ENCODE measurements at places on chromosomes 12 and 14.

DNA sequence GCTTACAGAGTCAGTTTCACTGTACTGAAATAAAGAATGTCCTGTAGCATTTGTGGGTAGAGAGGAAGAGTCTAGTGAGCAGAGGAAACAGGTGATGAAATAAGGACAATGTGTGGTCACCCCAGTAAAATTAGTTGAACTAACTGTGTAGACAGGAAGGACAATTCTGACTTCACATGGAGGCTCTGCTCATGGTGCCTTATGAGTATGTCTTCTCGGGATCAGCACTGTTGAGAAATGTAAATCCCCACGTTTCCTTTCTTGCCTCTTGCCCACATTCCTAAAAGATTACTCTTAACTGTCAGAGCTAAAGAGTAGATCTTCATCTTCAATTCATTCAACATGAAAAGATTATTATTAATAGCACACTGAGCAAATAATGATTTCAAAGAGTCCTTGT lies 113.2 kb upstream of the FLRT2 start:
- DNase-seq = no peak

GRCh38 chr12:56257491-56258067 lies 605 bp downstream of the ANKRD52 start:
- DNase-seq = no peak

DNA sequence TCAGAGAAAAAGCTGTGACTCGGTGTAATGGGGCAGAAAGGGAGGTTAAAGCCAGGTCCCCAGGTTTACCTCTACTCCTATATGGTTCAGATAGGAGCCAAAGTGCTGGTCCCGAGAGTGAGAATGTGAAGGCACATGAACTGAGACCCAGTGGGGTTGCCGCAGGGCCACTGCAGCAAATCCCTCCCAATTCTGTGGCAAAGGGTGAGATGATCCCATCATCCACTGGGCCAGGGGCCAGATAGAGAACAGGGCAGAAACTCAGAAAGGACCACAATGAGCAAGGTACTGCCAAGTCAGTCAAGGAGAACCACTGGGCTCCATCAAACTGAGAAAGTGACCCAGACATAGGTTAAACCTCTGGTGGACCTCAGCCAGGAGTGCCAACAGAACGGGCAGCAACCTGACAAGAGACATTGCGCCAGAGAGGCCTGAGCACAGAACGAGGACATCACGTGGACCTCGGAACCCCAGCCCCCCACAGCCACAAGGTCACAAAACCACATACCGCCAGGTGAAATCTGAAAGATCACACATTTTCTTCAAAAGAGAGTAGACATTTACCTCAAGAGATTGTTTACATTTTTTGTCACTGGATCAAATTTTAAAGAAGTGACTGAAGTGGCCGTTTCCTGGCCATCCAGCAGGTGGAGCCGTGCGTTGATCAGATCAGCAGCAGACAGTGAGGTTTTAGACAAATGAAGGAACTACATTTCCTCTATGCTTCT lies 20.5 kb upstream of the ITPR2 start:
- DNase-seq = peak; percentile 69

GRCh38 chr14:32142341-32142740 lies 59.5 kb upstream of the RNU6-7 start:
- DNase-seq = no peak

DNA sequence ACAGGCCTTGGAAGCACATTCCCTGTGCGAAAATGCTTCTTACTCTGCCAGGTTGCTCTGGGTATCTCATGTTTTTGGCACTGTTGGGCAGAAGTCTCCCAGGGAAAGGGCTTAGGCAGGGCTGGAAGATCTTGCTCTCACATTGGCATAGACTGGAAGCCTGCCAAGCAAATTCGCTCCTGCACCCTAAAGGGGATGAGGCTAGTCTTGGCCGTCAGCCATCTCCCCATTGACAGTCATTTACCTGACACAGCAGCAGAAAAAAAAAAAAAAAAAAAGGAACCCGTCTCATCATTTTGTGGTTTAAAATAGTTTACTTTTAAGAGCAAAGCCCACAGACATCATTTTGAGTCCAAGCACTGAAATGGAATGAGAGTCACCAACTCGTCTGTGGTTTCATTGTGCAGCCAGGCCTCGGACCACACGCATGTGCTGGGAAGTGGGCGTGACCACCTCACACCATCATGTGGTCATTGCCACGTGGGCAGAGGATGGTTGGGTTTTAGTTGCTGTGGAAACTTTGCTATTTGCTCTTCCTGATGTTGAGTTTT lies 84.8 kb downstream of the NRXN3 start:
- DNase-seq = no peak

GRCh38 chr12:65821336-65821735 lies 2.9 kb upstream of the HMGA2 start:
- no peak for DNase-seq

DNA sequence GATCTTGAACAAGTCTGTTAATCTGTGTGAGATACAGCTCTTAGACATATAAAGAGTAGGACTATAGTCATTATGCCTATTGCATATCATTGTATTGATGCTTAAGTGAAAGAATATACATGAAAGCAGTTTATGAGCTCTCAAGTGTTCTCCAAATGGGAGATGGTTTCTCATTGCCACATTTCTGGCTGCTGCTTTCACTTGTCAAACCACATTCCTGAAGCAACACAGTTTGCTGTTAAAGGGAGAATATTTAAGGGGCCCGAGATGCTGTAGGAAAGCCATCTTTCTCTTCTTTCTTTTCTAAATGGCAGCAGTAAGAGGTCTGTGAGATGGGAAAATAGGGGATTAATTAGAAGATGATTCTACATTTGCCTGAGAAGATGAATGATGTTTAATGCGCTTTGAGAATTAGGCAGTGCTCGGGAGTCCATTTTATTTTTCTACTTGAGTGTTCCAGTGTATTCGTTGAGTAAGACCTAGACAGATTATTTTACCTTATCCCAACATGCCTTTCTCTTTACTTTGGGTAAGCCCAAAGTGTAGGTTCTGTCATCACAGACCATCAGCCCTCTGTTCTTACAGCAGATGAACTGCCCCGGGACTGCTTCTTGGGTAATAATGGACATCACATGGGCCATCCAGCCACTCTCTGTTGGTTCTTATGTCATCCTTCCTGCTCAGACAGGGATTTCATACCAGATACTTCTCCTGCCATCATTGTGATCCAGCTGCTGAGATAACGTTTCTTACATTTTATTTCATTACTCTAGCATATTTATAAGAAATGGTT lies 35.6 kb downstream of the ANO4 start:
- no peak for DNase-seq

GRCh38 chr12:114684098-114684869 lies at the start of gene TBX3:
TSS of gene TBX3 (minus strand) at chr12:114684175. CDS start at chr12:114683200, 975 bp downstream.
- DNase-seq = peak; percentile 56

DNA sequence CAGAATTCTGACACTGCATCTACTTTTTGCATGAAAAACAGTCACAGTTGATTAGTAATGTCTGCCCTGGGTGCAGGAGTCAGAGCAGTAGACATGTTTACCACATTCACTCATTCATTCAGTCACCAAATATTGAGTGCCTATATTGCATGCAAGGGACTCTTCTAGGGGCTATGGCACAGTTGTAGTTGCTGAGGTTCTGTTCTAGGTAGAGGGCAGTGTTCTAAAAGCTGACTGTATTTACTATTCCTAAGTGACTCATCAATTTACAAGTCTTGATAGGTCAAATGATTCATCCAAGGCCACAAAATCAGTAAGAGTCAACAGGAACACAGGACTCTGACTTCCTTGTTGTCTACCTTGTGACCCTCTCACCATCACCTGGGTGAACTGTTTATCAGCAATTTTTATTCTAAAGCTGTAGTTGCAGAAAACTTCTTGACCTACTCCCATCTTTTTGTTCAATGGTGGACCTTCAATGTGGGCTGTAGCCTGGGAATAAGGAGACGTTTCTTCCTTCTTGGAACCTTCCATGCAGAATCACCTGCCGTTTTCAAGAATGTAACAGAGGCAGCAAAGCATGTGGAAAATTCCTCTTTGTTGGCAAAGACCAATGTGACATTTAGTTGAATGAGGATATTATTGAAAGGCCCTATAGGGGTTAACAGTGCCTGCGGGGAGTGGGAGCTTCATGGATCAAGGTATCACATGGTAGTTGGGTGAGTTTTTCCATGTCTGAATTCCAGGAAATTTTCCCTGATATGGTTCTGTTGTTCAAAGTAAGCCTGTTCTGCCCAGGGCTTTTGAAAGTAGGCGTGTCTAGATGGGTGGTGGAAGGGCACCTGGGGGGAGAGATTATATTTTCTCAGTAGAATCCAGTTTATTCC lies 223.2 kb downstream of the KTN1 start:
- no peak for DNase-seq

GRCh38 chr12:6613015-6613775 lies 6.0 kb upstream of the CHD4 start:
- no peak for DNase-seq

GRCh38 chr12:6091786-6092566 lies 32.5 kb downstream of the VWF start:
- no peak for DNase-seq

GRCh38 chr14:22163051-22163450 lies 426.0 kb downstream of the DAD1 start:
- no peak for DNase-seq

DNA sequence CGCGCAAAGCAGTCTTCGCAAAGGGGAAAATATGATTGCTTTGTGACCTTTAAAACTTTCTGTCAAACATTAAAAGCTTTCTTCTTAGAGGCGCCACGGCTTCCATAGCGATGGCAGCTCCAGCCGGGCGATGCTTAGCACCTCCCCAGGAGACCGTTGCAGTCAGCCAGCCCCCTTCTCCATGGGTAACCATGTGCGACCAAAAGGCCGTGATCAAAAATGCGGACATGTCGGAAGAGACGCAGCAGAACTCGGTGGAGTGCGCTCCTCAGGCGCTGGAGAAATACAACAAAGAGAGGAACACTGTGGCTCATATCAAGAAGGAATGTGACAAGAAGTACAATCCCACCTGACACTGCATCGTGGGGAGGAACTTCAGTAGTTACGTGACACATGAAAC lies 12.7 kb upstream of the STON2 start:
- no peak for DNase-seq

GRCh38 chr12:59070322-59070933 lies 150.1 kb upstream of the LRIG3 start:
- DNase-seq = no peak

DNA sequence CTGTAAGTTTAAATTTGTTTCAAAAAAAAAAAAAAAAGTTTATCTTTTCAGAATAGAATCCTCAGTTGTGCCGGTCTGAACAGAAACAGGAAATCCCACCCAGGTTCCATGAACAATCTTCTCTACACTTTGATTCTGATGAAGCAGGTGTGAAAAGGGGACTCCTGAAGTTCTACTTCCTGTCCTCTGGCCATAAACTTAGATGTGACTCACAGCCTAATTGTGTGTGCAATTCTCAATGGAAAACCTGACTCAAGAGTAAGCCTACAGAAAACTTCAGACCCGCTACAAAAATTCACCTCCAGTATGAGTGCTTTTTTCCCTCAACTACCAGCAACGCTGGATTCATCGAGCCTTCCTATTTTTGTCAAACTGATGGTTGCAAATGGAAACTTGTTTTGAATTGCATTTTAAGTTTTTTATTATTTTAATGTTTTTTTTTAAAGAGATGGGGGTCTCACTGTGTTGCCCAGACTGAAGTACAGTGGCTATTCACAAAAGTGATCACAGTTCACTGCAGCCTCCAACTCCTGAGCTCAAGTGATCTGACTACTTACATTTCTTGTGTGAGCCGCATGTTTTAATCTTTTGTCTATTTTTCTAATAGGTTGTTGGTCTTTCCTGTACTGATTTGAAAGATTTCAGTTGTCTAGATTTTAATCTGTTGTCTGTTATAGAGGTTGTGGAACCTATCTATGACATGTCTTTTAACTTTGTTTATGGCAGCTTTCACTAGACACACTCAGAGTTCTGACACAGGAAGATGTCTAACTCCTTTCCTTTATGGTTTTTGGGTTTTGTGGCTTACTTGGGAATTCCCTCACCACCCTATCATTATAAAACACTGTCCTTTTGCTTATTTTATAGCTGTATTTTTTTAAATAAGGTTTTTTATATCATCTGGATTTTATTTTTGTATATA lies 37.6 kb downstream of the ATG14 start:
- no peak for DNase-seq

DNA sequence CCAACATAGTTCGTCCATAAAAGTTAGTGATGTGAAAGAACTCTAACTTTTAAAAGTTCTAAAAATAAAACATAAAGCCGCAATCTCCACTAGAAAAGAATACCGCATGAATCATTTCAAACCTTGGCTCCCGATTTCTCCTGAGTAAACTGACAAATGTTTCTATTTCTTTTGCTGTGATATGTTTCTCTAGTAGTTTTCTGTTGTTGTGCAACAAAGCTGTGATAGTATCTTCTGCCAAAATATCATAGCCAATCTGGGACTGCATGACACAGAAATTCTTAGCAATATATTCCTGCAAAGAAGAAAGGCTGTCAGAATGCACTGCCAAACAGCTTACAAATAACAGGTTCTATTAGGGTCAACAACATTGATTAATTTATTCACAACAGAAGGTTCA lies 174.0 kb downstream of the ITPR2 start:
- no peak for DNase-seq

GRCh38 chr14:44027397-44027796 lies 479.7 kb downstream of the FSCB start:
- DNase-seq = no peak

GRCh38 chr12:30570211-30570890 lies 125.3 kb downstream of the IPO8 start:
- no peak for DNase-seq

- DNase-seq = no peak
Measured at GRCh38 chr14:21626491-21627230, 8.1 kb downstream of the OR10G2 start.

GRCh38 chr14:97458255-97458654 lies 661.1 kb downstream of the VRK1 start:
- no peak for DNase-seq

- peak; percentile 49 for DNase-seq
Measured at GRCh38 chr14:72476657-72477499, 417.0 kb downstream of the DPF3 start.

- no peak for DNase-seq
Measured at GRCh38 chr14:72962829-72963312, 36.6 kb downstream of the DCAF4 start.

- DNase-seq = no peak
Measured at GRCh38 chr14:93788543-93789227, 400 bp upstream of the PRIMA1 start.

GRCh38 chr14:99201351-99202073 lies 70.5 kb downstream of the BCL11B start:
- DNase-seq = peak; percentile 52

DNA sequence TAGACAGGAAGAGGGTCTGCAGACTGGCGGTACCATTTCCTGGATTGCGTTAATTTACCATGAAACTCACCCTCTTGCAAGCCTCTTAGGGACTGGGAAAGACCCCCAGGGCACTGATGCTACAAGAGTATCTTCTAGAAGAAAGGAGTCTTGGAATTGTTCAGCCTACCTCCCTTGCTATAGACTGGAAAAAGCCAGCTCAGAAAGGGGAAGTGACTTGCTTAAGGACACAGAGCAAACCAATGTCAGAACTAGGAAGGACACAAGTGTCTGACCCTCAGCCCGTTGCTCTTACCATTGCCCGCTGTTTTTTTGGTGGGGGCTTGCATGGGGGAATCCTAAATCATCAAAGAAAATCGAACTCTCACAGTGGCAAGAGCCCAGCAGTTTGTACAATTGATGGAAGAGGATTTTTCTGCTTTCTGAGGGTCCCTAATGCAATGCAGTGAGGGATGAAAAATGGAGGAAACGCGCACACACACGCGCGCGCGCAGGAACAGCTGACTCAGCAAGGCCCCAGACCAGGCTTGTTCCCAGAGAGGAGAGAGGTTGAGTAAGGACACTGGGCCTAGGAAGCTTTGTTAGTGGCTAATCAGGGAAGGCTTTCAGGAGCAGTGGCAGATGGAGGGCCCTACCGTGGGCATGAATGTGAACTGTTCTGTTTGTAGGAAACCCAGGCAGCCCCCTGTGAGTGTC lies 50.9 kb downstream of the RIN3 start:
- no peak for DNase-seq

Measured in activated naive CD4-positive, alpha-beta T cell treated with anti-CD3 and anti-CD28 coated beads, Interleukin-2, amount 50 U/mL, for 16 hours (primary cell).